HAP-1 (cell line): ENCODE measurements at places on chromosomes 12 and 14.
A peak's percentile ranks its signal among the peaks of the same experiment; 100 is the strongest.

DNA sequence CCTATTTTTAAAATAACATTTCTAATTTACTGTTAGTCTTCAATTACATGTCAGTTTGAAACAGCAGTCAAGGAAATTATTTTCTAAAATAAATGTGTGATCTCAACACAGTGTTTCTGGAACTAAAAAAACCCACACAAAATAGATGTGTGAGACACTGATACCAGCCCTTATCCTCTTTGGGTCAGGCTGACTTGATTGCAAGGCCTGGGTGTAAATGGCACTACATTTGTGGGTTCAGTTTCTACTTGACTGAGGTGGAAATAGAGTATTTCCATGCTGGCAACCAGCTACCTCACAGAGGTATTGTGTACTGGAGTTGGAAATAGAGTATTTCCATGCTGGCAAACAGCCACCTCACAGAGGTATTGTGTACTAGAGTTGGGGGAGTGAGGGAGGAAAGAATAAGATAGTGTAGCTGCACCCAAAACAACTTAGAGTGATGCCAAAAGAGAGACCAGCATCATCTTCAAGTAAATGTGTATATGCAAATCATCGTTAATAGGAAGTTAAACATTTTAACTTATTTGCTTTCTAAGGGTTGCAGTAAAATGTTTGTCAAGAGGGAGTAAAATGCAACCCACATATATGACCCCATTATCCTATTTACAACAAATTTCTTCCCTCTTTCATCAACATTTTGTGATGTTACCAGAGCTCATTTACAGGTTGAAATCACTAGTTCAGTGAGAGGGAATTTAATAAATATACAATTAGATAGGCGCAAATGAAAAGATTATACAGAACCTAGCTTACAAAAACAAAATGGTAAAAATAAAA, 10.7 kb upstream of the LYZ start:
- DNase-seq, result no peak

DNA sequence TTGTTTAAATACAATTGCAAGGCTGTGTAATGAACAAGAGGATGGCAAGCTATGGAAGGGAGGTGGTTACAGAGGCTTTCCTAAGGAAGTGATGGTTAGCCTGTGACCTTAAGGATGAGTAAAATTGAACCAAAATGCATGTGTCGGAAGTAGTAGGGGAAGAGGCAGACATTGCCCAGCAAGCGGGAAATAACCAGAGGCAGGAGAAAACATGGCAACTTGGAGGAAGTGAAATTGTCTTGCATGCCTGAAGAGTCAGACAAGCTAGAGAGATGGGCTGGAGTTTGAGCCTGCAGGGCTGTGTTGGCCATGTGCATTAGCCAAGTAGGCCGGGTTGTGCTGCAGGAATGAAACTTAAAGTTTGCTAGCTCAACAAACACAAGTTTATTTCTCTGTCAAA, 96.2 kb downstream of the BTG1 start:
- no peak for DNase-seq

GRCh38 chr12:1644534-1645438, 15.8 kb downstream of the WNT5B start:
- DNase-seq, result no peak

- no peak for DNase-seq
Measured at GRCh38 chr14:63237791-63238190, 33.5 kb downstream of the RHOJ start.

DNA sequence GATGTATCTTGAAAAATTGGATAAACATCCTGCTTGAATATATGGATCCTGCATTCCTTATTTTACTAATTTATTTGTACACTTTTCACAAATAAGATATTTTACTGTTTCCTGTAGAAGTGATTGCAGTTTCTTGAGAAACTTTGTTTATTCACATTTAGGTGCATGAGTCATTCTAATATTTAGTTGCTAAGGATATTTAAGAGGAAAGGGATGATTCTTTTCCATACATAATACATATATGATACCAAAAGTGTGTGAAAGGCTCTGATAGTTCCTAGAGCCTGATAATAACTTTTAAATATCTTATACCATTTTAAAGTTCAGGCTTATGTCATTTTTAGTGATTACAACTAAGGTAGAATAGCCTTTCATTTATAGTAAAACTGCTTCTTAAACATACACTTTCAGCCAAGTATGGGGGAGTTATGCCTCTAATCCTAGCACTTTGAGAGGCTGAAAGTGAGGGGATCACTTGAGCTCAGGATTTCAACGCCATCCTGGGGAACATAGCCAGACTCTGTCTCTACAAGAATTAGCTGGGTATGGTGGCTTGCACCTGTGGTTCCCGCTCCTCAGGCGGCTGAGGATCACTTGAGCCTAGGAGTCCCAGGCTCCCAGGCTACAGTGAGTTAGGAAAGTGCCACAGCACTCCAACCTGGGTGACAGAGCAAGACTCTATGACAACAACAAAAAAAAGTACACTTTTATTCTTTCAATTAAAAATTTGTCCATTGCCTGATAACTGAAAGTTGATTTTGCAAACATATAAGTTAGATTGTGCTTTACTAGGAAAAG, 262.6 kb upstream of the LRIG3 start:
- DNase-seq, result no peak

DNA sequence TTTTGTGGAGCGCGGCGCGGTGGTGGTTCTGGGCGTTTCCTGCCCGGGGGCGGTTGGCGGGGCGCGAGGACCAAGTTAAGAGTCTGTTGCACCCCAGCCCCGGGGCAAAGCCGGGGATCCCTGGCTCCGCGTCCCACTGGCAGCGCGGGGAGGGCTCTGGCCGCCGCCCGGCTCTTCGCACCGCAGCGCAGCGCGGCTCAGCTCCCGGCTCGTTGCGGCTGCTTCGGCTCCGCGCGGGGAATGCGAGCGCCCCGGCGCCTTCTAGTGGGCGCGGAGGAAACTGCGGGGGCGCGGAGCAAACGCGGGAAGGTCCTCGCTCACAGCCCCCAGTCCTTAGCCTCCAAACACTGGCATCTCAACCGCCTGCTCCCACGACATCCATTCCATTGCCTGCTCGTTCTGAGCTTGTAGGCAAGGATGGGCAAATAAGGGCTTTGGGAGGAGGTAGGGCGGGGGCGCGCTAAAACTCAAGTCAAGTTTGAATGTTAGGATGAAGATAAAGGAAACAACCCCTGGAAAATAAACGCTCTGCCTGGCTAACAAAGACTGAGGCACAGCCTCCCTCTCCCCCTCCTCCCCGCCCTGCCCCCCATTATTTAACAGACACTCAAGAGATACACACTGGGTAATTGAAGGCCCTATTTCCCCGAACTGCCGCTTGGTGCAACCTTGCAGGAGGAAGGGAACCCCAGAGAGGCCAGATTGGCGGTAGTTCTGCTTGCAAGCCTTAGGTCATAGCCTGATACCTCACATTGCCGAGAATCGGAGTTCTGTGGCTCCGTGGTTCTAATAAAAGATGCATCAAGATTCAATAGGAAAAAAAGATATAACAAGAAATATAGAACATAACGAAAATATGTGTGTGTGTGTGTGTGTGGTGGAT, at the start of gene B4GALNT1:
B4GALNT1 (minus strand) TSS at position 244 of the 883 bp plus-strand sequence. CDS start 1,069 bp downstream, outside the sequence.
- DNase-seq, result peak; percentile 83
